ENCODE measurements at places on chromosomes 11 and 22.

DNA sequence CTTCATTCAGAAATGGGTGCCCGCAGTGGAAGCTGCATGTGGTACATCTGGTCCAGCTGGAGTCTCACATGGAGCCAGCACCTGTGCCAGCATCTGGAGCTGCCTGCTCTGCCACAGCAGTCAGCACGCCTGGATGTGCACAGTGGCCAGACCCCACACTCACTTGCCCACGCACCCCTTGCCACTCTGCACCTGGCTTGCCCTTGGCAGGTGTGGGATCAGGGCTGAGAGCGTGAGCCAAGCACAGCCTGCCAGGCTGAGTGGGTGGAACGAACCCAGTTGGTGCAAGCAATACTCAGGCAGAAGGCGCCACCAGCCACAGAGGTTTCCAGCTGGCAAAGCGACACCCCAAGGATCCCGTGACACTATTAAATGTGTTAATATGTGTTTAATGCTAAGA, 95.5 kb upstream of the AMOTL1 start:
- no peak for DNase-seq

DNA sequence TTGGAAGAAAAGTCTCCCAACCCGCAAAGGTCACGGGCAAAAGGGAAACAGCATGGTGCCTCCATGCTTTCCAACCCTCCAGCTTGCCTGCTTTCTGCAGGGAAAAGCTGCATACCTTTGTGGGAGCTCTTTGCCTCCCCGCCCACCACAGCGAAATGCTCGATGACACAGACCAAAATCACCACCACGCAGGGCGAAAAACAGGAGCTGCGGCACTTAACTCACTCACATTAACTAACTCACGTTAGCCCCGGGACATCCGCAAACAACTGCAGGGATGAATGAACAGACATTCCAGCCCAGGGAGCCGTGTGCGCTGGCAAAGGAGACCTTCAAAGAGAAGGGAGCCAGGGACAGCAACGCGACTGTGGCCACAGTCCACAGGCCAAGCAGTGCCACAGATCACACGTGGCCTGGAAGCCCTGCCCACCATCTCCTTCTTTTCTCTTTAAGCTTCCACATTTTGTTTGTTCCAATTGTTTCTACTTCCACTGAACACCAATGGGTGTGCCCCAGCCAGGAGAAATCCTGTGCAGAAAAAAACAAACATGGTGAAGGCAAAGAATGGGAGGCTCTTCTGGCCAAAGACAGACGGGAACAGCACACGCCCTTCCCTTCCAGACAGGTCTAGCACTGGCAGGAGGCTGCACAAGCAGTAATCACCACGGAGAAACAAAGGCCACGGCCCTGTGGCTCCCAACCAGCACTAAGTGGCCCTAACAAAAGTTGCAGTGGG, 39.3 kb downstream of the DUSP8 start:
- DNase-seq = no peak

DNA sequence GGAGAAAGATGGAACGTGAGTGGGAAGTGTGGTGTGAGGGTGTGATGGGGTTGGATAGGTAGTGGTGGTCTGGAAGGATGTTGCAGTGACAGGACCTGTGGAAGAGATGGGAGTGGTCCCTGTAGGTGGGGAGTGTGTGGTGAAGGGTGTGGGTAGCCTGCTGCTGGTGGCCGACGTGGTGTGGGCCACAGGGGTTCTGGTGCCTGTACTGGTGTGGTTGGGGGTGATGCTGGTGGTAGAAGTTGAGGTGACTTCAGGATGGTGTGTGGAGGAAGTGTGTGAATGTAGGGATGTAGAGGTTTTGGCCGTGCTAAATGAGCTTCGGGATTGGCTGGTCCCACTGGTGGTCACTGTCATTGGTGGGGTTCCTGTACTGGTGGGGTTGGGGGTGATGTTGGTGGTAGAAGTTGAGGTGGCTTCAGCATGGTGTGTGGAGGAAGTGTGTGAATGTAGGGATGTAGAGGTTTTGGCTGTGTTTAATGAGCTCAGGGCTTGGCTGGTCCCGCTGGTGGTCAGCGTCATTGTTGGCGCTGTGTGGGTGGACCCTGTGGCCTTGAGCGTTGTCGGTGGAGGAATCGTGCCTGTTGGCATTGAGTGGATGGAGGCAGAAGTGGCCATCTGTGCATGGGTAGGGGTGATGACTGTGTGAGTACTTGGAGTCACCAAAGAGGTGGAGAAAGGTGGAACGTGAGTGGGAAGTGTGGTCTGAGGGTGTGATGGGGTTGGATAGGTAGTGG, 19.1 kb downstream of the MUC6 start:
- DNase-seq = no peak

GRCh38 chr11:131656179-131656838, 285.9 kb downstream of the NTM start:
- no peak for DNase-seq

- no peak for DNase-seq
These were observed 112.3 kb downstream of the TMPRSS5 start for GRCh38 chr11:113593698-113594308.

GRCh38 chr11:73461335-73461840, 85.2 kb downstream of the RELT start:
- no peak for DNase-seq

GRCh38 chr11:69419662-69420395, 61.6 kb upstream of the LINC01488 start:
- no peak for DNase-seq

- no peak for DNase-seq
These were observed 71.0 kb downstream of the RBFOX2 start for GRCh38 chr22:35957589-35957988.

DNA sequence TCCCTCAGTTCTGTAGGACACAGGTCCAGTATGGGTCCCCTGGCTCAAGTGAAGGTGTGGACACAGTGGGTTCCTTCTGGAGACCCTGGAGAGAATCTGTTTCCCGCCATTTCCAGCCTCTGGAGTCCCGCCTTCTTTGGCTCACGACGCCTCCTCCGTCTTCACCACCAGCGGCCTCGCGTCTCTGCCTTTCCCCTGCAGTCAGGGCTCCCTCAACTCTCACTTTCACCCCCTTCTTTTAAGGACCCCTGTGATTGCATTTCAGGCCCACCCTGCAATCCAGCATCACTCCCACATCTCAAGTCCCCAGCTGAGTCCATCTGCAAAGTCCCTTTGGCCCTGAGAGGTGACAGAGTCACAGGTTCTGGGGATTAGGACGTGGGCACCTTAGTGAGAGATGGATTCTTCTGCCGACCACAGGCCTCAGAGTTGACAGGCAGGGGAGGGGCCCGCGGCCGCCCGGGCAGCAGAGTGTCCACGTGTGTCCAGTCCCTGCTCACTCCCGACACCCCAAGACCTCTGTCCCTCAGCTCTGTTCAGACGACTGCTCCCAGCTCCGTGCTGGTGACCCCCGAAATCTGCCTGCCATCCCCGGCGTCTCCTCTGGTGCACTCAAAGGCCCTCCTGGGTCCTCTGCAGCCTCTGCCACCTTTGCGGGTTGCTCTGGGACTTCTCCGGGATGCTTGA, 36.9 kb upstream of the KRTAP5-7 start:
- DNase-seq = no peak

DNA sequence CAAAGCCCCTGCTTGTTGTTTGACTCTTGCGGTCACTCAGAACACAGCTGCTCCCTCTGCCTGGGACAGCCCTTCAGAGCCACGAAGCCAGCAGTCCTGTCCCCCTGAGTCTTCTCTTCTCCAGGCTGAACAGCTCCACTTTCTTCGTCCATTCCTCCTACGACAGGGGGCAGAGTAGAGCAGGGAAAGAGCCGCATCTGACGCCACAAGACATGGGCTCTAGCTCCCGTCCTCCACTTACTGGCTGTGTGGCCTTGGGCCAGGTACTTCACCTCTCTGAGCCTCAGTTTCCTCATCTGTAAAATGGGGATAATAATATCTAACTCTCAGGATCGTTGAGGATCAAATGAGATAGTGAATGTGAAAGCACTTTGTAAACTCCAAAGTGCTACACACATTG, 29.9 kb downstream of the CHRDL2 start:
- DNase-seq = no peak

DNA sequence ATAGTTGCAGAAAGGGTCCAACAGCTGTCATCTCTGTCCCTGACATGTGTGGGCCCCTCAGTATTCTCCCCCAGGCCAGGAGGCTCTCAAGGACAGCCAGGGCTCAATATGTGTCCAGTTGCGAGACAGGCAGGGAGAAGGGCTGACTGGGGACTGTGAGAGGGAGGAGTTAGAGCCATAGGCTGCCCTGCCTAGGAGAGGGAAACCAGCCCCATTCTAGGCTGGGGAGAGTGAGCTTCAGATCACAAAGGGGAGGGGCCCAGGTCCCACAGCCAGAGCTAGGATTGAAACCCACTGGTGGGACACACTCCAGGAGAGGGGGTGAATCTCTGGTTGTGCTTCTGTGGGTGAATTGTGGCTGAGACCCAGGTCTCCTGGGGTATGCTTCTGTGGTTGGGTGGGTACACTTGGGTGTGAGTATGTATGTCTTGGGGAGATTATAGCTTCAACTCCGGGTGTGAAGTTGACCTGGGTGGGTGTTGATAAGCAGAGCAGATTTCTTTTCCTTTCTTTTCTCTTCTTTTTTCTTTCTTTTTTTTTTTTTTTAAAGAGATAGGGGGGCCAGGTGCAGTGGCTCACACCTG, 2.1 kb upstream of the CARNS1 start:
- no peak for DNase-seq

DNA sequence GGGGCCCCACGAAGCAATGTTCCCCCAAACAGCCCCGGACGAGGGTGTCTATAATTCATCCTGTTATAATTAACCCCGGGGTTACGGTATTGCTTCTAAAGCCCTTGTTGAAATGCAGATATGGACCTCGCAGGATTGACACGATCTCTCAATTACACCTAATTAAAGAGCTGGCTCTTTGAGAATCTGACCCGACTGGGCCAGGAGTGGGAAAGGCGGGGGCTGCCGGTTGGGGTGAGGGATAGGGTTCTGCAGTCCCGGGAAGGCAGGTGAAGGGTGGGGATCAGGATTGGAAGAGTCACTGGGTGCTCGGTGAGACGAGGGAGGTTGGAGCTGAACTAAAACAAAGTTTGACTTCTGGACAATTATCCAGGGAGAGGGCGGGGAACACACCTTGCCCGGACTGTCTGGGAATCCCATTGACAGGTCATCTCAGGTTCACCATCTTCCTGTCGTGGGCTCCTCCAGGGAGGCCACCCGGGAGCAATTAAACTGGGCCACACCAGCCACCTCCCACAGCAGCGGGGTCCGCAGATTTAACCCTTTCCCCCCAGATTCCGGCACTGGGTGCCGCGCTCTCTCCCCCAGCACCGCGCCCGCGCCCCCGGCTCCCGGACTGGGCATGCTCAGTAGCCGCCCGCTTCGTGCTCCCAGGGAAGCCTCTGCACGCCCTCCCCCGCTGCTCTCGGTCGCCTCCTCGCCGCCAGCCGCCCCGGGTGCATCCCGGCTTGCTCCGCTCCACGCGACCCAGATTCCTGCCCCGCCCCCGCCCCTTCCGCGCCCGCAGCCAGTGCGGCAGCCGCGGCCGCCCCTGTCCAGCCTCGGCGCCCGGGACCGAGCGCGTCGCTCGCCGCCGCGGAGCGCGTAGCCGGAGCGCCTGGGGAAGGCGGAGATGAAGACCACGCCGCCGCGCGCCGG, at the start of gene ELMOD1:
Gene ELMOD1, plus strand, starts transcription at position 688 of the 918 bp plus-strand sequence. CDS start 27,043 bp downstream, outside the sequence.
- no peak for DNase-seq

DNA sequence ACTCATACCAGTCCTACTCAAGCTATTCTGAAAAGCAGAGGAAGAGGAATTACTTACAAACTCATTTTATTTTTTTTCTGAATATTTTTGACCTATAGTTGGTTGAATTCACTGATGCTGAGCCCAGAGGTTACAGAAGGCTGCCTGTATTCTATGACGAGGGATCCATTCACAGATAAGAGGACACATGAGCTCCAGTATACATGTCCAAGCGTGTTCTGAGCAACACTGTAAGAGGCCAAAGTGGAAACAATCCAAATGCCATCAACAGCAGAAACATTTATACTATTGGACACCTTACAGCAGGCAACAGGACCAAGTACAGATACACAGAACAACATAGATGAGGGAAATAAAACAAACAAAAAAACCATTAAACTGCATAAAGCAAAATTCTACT, 10.3 kb downstream of the KDM4E start:
- DNase-seq = no peak

- no peak for DNase-seq
These were observed 19.7 kb upstream of the CDC42EP2 start for GRCh38 chr11:65295001-65295400.

DNA sequence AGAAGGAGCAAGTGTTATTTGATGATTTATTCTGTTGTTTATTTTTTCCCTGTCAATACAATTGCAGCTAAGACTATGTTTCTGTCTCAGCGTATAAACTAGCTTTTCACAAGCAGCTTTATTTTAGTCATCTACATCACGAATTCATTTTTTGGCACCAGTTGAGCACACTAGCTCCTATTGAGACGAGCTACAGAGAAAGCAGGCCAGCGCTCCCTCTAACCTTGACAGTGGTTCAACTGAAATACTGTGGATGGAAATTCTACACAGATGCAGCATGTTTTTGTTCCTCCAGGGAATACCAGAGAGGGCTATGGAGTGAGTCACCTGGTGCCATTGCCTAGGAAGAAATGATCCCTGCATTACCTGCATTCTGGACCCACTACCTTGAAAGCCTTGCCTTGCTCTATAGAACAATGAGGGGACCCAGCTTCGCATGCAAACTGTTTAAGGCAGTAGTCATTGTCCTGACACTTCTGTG, 108.2 kb upstream of the ARHGAP42 start:
- DNase-seq = no peak

- no peak for DNase-seq
These were observed 9.5 kb upstream of the DENND5A start for GRCh38 chr11:9274499-9275258.

DNA sequence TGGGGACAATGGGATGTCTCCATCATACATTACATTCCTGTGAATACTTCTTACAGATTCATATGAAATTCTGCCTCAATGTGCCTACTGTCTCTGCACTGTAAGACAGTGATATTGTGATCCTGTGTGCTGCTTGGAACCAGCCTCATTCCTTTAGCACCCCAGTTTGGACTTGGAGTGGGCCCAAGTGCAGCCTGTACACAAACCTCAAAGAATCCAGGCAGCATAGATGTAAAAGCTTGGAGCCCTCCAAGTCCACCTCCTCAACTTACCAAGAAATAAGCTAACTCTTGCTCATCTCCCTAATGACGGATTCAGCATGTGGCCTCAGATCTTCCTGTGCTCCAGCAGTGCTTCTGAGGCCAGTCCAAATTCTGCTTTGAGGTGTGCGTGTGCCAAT, 24.4 kb downstream of the GRAP2 start:
- no peak for DNase-seq

- DNase-seq = no peak
These were observed 1.0 kb downstream of the UQCR10 start for GRCh38 chr22:29768052-29768693.

GRCh38 chr22:19178065-19178656, 375 bp downstream of the SLC25A1 start:
- DNase-seq = no peak

- DNase-seq = no peak
These were observed 17.5 kb upstream of the ADSL start for GRCh38 chr22:40328546-40329456.

- no peak for DNase-seq
These were observed 663.7 kb upstream of the B3GAT1 start for GRCh38 chr11:135075740-135076139.

GRCh38 chr11:77083566-77084245, 16.9 kb downstream of the CAPN5 start:
- DNase-seq = no peak

All from GM04504 (cell line).